ENCODE measurements at places on chromosomes 12 and 14.
A peak's percentile ranks its signal among the peaks of the same experiment; 100 is the strongest.

DNA sequence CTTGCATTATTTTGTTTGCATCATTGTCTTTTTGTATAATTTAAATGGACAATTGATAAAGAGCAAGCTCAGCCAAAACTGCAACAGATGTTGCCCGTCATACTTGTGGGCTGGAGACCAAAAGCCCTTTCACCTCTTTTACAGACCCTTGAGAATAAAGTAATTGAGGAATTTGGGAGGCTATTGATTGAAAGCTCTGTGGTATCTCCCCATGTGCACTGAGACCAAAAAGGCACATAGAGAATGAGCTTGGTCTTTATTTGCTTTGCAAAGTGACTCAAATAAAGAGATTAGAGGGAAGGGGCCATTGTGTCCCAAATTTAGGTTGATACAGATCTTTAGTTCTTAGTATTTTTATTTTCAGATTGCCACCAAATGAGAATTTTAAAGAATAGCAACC is 617.6 kb downstream of the TRHDE start:
- H3K4me3 ChIP-seq: no peak overlapping the region
- DNase-seq: no peak
- no peaks in the 10 kb centered on the region for H3K27me3 ChIP-seq
- no peak overlapping the region for H3K27ac ChIP-seq
- no peaks in the 10 kb centered on the region for H3K36me3 ChIP-seq
- H3K4me1 ChIP-seq: no peaks in the 10 kb centered on the region

DNA sequence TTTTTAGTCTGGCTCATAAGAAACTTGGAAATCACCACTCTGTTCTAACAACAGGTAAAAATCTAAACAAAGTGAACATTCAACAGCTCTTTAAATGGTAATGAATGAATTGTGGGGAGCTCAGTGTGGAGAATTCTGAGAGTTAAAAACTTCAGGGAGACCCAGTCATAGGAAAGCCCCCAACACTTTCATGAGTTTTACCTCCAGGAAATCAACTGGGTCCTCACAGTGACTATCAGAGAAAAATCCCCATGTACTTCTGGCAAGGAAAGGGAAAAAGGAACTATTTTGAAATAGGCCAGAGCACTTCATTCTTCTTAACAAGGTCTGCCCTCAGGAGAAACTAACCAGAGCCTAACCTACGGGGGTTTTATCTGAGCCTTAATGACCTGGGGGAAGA is 134.7 kb downstream of the CMAS start:
- H3K27ac ChIP-seq: no peak overlapping the region
- H3K27me3 ChIP-seq: peaks cover 20% of the 10 kb centered on the region
- no peaks in the 10 kb centered on the region for H3K4me1 ChIP-seq
- no peak overlapping the region for H3K4me3 ChIP-seq
- DNase-seq: no peak

DNA sequence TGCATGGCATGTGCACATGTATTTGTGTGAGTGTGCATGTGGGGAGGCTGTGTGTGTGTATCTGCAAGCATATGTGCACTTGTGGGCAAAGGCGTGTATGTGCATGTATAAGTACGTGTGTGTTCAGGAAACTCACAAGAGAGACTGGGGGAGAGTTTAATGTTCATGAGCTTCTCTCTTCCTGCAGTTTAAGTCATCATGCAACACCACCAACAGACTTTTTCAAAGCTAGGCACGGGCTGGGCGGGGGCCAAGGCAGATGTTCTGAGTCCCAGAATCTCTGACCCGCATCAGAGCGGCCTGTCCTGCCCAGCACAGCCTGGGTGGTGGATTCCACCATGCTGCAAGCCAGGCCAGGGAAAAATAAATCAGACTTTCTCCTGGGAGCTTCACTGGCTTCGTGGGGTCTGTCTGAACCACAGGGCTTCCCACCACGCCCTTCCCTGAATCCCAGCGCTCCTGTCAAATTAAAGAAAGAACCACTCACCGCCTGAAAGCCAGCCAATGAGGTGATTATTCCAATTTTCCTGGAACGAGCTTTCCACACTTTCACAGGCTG is 75.7 kb downstream of the PITPNM2 start:
- H3K27ac ChIP-seq: no peak overlapping the region
- no peak for DNase-seq

DNA sequence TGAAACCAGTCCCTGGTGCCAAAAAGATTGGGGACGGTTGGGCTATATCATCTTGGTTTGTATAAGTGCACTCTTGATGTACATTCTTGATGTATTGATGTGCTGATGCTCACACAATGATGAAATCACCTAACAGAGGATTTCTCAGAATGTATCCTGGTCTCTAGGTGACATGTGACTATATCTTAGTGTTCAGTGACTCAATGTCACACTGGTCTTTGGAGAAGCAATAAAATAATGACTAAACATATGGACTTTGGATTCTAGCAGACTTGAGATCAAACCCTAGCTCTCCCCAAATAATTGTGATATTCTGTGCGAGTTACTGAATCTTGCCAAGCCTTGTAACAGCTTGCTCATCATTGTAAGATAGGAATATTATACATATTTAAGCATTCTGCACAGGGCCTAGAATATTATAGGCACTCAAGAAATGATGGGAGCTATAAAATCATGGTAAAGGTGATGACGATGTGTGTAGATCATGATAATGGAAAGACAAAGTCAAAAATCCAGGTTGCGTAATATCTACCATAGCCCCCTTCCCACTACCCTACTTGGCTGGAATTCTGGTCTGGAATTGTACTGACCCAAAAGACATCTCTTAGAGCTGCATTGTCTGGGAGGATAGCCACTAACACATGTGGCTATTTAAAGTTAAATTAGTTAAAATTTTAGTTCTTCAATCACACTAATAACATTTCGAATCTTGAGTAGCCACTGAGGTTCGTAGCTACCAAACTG is 117.6 kb upstream of the PWP1 start:
- no peaks in the 10 kb centered on the region for H3K36me3 ChIP-seq
- DNase-seq: no peak
- H3K4me1 ChIP-seq: no peaks in the 10 kb centered on the region
- H3K4me3 ChIP-seq: no peak overlapping the region

DNA sequence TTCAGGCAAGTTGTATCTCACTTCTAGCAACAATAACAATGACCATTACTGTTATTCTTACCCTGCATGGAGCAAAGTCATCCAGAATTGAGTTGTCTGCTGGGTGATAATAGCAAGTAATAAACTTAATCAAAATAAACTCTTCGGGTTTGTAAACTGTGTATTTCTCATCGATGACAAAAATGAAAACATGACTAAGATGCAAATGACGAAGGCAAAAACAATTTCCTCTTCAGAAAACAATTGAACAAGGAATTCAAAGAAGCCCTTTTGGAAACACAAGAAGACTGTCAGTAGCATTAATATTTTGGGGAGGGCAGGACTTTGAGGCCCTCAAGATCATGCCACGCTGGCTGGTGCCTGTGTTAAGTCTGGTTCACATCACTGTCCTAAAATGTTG is 232.0 kb downstream of the BTG1 start:
- no peaks in the 10 kb centered on the region for H3K36me3 ChIP-seq
- no peaks in the 10 kb centered on the region for H3K27me3 ChIP-seq
- H3K4me1 ChIP-seq: no peaks in the 10 kb centered on the region

GRCh38 chr14:100669011-100669412 is 57.7 kb upstream of the DLK1 start:
- no peaks in the 10 kb centered on the region for H3K36me3 ChIP-seq
- H3K4me1 ChIP-seq: peaks cover 4% of the 10 kb centered on the region
- H3K27ac ChIP-seq: no peak overlapping the region
- H3K4me3 ChIP-seq: no peak overlapping the region
- H3K27me3 ChIP-seq: peaks cover 34% of the 10 kb centered on the region

DNA sequence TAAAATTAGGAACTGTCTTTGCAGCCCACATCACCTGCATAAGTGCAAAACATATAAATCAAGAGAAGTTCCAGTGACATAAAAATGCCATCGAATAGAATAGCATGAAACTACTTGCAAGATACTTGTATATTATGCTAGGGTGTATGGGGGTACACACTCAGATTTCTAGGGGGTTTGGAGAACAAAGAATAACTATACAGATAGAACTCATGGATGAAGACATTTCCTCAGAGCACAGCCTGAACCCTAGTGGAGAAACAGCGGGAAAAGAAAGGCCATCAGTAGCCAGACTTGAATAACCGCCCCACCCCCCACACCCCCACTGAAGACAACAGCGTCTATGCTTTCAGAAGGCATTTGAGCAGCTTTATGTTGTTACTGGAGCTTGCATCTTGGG is 425.8 kb downstream of the NPAS3 start:
- no peaks in the 10 kb centered on the region for H3K27me3 ChIP-seq
- H3K36me3 ChIP-seq: no peaks in the 10 kb centered on the region
- H3K4me1 ChIP-seq: peaks cover 24% of the 10 kb centered on the region

DNA sequence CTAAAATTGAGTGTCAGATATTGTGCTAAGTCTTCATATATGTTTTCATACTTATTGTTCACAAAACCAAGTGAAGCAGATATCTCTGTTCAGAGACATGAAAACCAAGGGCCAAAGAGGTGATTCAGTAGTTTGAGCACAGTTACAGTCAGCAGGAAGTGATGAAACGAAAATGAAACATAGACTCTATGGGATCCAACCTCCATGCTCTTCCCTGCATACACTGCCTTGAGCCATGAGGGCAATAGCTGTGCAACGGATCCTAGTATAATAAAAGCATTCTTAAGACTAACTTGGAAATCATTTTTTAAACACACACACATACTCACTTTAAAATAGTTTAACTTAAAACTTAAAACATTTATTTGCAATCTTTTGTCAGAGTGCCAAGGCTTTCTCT is 27.9 kb downstream of the ESR2 start:
- DNase-seq: peak; percentile 59
- H3K4me3 ChIP-seq: no peak overlapping the region
- no peaks in the 10 kb centered on the region for H3K27me3 ChIP-seq
- H3K4me1 ChIP-seq: no peaks in the 10 kb centered on the region
